ENCODE measurements at places on chromosomes 12 and 14.

DNA sequence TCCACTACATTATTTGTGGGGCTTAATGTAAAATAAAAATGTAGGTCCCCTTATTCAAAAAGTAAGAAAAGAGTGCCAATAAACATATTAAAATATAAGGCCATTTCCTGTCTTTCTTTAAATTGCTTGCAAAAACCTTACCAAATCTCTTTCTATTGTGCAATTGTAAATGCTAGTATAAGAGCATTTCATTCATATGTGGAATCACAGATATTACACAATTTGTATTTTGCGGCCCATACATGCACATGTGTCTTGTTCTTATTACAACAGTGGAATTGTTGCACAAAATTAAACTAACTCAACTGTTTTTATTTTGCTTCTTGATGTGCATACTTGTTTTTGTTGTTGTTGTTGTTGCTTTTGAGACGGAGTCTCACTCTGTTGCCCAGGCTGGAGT lies 20.1 kb upstream of the CRADD start:
- DNase-seq = no peak

GRCh38 chr12:84070292-84070691 lies 842.3 kb downstream of the SLC6A15 start:
- DNase-seq = no peak

DNA sequence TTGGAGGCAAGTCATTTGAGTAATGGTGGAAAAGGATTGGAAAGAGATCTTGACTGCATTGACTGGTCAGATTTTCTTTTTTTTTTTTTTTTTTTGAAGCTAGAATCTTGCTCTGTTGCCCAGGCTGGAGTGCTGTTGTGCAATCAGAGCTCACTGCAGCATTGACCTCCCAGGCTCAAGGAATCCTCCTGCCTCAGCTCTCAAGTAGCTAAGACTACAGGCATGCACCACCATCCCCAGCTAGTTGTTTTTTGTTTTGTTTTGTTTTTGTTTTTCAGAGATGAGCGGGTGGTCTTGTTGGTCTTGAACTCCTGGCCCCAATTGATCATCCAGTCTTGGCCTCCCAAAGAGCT lies 30.9 kb upstream of the FAM222A start:
- no peak for DNase-seq

DNA sequence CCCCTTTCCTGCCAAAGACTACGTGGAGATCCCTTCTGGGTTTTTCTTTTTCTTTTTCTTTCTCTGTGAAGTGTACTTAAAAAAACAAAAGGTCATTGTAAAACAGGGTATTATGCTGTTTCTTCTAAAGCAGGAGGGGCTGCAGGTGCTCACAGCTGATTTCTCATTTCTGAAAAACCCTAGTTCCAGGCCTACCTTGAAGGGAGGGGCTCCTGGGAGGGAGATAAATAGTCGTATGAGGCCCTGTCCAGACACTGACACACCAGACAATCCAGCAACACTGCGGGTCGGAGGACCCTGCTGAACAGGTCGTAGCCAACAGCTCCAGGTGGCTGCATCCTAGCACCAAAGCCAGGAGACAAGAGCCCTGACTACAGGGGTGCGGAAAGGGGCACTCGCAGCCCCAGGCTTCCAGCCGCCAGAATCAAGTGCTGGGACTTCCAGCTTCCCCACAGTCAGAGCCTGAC lies 41.1 kb downstream of the PSMA6 start:
- DNase-seq = peak; percentile 70

- DNase-seq = no peak
Measured at GRCh38 chr14:53346988-53347387, 193.9 kb upstream of the DDHD1 start.

- no peak for DNase-seq
Measured at GRCh38 chr14:90576581-90576980, 179.8 kb downstream of the CALM1 start.

DNA sequence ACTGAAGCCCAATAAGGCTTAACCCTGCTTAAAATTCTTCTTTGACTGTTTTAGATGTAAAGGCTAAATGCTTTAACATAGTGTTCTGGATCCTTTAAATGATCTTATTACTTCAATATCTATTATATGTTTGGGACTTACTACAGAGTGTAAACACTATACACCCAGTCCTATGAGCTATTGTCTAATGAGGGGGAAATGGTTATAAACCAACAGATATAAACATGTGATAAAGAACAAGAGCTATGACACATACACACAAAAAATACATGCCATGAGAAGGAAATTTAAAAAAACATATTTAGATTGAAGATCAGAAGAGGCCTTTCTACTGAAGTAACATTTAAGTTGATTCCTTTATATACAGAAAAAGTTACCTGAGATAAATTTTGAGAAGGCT lies 505.1 kb downstream of the FOXG1 start:
- DNase-seq = no peak

- no peak for DNase-seq
Measured at GRCh38 chr12:40034712-40035111, 71.2 kb downstream of the SLC2A13 start.

DNA sequence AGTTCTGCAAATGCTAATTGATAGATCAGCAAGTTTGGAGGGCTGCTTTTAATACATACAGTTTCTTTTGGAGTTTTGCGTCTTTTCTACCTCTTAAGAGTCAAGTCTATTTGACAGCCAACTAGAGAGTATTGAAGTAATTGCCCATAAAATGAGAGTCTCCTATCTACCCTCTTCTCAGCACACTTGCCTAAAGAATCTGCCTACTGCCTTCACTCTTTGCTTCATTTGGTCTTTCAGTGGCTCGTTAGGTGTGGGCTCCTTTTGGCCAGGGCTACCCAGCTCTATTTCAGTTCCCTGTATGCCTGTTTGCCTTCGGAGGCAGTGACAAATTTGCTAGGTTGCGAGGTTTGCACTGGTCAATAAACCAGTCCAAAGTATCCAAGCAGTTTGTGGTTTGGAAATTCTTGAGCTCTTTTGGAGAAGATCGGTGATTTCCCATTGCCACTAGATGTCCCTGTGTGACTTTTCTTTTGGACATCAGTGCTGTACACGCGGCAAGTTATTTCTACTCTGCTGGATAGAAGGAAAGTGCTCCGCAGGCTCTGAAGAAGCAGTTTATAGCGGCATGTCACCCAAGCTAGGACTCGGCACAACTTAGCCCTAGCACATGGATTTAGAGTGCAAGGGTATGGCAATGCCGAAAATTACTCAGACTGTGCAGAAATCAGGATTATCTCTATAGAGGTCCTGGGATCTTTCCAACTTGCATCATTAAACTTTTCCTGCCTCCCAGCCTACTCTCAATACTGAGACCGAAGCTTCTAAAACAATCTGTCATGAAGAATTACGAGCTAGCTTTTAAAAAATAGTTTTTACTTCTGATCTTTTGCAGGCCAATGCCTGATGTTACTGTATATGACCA lies 38.6 kb downstream of the MGST1 start:
- no peak for DNase-seq

- no peak for DNase-seq
Measured at GRCh38 chr14:75134644-75135043, 7.8 kb upstream of the NEK9 start.

DNA sequence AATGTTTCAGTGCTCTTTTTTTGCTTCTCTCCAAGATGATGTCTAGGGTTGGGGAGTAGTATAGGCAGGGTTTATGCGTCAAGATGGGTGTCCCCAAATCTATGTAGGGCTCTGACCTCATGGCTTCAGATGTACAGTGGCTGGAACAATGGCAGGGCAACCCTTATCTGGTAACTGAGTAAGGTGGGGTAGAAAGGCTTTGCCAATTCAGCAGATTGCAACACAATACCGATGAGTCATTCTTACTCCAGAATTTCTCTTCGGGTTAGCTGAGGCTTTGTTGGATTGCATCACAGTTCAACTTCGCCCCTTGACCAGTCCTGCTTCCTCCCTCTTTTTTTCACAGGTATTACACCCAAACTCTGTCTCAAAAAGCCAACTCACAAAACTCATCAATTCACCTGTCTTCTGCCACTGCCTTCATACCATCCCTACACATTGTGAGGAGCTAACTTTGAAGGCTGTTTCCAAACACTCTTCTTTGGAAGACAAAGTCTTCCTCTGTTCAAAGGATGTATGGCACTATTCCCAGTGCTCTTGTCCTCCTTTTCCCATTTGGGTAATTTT lies 190.2 kb upstream of the CNOT2 start:
- DNase-seq = no peak

DNA sequence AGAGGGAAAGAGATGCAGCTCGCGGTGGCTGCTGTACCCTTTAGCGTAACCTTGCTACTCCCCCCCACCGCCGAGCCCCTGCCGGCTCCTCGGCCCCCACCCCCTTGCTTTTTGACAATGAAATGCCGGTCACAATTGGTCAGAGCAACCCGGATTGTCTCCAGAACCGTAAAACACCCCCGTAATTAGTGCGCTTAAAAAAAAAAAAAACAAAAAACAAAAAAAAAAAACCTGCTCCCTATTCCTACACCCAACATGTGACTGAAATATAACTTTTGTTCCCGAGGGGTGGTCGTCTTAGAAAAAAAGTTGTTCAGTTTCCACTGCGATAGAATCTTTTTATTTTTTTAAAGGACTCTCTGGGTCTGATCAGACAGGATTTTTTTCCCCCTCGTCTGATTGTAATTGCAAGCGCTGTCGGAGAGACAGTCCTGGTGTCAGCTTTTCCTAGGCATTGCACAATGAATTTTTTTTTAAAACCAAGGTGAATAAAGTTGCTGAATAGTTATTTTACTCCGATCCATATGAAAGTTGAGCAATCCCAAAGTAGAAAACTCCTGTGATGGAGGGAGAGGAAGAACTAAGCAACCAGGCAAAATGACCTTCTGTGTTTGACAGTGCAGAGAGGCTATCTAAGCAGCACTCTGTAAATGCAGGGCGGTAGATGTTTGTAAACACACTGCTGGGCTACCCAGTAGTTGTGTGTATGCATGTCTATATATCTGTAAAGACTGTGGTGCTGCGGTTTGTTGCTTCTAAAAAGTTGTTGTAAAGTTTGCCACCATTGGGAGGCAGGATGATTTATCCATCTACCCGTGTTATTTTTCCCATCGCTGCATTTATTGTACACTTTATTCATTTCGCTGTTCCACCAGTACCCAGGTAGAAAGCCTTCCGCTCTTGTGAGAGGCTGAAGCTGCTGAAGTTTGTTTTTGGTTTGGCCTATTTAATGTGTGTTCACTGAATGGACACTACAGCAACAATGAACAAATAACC lies 1.1 kb downstream of the ETV6 start:
- no peak for DNase-seq

DNA sequence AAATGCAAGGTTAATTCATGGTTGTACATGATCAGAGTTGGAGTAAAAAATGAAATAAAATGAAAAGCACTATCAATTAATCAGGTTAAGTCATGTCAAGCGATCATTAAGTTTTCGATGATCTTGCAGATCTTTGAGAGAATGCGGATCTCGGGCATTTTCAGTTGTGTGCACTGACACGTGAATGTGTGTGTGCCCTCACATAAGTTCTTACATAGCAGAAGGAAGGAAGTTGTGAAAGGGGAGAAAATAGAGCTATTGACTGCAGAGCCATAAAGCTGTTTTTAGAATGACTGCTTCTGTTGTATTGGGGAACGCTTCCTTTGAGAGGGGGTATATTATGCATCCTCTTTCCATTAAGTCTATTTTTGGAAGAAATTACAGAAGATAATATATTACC lies 101.3 kb downstream of the HMGA2 start:
- DNase-seq = no peak

GRCh38 chr12:26530461-26530860 lies 302.5 kb downstream of the ITPR2 start:
- DNase-seq = no peak

GRCh38 chr12:120940006-120940405 lies 35.8 kb upstream of the SPPL3 start:
- no peak for DNase-seq

GRCh38 chr12:80632835-80633234 lies 74.6 kb upstream of the MYF6 start:
- DNase-seq = no peak

DNA sequence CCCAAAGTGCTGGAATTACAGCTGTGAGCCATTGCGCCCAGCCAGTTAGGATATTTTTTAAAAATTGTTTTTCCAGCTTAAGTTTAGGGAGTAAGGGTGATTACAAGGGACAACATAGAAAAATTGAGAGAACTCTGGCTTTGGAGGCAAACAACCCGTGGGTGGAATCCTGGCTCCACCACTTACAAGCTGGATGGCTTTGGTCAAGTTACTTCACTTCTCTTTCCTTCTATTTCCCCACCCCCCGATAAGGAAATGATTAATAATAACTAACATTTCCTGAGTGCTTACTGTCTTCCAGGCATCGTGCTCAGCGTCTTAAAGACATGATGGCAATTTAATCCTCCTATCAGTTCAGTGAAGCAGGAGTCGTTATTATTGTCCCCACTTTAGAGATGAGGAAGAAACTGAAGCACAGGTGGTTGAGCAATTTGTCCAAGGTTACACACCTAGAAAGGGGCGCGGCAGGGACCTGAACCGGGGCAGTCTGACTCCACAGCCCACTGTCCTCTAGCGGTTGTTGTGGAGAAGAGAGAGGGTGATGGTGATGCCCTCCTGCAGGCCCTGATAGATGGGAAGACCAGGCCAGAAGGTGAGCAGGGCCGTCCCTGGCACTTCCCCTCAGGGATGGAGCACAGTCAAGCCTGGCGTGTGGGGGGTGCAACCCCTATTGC lies 16.7 kb upstream of the FAIM2 start:
- no peak for DNase-seq

GRCh38 chr12:15650399-15651128 lies 138.6 kb downstream of the EPS8 start:
- DNase-seq = no peak

DNA sequence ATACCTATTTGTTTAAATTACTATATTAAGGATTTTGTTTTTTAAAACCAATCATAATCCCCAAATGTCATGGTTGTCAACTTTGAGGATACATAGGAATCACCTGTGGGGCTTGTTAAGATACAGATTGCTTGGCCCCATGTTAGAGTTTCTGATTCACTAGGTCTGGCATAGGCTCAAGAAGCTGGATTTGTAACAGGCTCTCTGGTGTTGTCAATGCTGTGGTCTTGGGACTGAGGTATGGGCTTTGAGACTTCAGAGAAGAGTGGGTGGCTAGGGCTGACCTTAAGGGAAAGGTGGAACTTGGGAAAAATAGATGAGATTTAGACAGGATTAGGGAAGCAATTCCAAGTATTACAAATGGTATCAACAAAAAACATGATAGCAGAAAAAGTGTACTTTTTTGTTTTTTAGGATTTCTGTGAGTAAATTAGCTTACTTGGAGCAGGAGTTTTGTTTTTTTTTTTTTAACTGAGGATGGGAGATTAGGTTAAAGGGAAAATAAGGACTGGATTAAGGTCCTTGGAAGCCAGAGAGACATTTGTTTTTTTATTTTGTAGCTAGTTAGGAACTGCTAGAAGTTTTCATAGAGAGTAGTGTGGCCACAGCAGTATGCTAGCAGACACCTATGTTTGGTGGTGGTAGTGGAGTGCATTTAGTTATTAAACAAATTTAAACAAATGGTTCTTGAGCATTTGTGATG lies 88.6 kb downstream of the RAD51B start:
- no peak for DNase-seq

GRCh38 chr14:72916174-72916573 lies 10.1 kb upstream of the DCAF4 start:
- DNase-seq = no peak

- DNase-seq = no peak
Measured at GRCh38 chr14:64841121-64841651, 38.5 kb downstream of the SPTB start.
